NCI-H1436 treated with DMSO at 0.1 percent for 48 hours (cell line): ENCODE measurements at places on chromosomes 1 and 21.
A peak's percentile ranks its signal among the peaks of the same experiment; 100 is the strongest.

DNA sequence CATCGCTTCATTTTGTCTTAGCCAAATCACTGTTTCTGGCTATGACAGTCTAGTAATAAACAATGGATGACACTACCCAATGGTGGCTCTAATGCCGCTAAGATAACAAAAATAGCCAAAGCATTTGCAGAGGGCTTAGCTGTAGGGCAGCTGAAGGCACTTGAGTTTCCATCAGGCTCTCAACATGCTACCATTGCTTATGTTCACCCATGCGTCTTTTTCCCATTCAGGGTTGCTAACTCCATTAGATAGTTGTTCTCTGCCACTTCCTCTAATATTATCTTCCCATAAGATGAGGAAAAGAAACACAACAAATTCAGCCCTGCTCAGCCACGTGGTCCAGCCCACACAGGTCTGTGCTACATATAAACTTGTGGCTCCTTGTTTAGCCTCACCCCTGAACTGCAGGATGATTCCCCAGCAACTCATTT lies 159.6 kb downstream of the TOMM20 start:
- DNase-seq, result no peak

GRCh38 chr1:54835970-54836369 lies 34.8 kb upstream of the TTC22 start:
- no peak for DNase-seq

DNA sequence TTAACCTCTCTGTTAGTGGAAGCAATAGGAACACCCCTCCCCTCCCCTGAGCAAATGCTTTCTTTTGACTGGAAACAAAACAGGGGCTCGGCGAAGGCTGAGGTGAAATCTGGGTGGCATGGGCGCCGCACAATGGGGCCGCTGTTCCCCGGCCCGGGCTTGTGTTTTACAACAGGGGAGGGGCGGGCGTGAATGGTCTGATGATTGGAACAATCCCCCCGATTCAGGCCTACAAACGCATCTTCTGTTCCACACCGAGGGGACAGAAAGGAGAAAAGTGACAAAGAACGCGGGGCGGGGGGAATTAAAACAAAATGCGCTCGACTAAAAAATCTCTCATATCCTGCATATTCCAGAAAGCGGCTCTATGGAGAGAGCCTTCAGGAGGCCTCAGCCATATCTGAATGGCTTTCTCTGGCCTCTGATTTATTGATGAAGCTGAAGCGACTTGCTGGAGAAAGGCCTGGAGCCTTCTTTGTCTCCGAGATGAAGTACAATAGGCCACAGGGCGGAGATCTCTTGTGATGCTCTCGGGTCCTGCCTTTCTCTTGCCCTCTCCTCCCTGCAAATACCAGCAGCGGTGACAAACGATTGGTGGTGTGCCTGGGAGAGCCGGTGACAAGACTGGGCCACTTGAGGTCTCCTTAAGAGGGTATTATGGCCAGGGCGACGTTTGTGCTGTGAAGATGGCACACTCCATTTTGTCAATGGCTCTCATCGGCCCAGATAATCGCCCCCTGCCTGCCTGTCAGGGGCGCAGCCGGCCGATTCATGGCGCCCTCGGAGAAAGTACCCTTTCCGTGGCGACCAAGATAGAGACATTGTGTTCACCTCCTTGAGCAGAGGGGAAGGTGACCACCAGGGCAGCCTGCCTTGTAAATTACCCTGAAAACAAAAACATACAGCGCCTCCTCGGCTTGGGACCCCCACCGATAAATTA lies 47.1 kb upstream of the OLIG2 start:
- DNase-seq, result no peak

DNA sequence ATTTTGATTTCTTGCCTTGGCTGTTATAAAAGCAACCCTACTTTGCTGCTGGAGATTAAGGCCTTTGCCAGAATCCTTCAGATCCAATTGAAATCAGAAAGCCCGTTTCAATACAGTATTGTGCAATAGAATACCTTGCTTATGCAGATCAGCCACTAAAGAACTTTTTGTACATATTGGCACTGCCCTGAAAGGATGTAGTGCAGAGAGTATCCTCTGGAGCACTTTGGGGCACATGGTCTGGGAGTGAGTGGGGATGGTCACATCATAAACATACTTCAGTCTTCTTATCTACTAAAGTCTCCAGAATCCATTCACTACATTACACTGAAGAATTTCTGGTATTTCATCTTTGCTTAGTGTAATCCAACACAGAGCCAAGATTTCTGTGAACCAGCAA lies 189.0 kb downstream of the CENPF start:
- DNase-seq, result no peak

- no peak for DNase-seq
Observed at GRCh38 chr1:7196036-7196911, 411.0 kb downstream of the CAMTA1 start.

- DNase-seq, result no peak
Observed at GRCh38 chr1:220217383-220217988, 54.8 kb downstream of the RAB3GAP2 start.

GRCh38 chr1:98256700-98257099 lies 335.9 kb upstream of the DPYD start:
- DNase-seq, result no peak

- DNase-seq, result no peak
Observed at GRCh38 chr21:45309069-45309986, 21.6 kb upstream of the POFUT2 start.

DNA sequence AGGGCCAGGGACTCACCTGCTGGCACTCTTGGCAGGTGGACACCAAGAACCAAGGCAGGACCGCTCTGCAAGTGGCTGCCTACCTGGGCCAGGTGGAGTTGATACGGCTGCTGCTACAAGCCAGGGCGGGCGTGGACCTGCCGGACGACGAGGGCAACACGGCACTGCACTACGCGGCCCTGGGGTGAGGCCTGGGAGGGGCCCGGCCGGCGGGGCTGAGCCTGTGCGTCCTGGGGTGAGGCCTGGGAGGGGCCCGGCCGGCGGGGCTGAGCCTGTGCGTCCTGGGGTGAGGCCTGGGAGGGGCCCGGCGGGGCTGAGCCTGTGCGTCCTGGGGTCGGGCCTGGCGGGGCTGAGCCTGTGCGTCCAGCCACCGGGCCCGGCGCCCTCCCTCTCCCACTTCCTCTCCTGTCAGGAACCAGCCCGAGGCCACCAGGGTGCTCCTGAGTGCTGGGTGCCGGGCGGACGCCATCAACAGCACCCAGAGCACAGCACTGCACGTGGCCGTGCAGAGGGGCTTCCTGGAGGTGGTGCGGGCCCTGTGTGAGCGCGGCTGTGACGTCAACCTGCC lies 4.6 kb upstream of the MMP23B start:
- no peak for DNase-seq

DNA sequence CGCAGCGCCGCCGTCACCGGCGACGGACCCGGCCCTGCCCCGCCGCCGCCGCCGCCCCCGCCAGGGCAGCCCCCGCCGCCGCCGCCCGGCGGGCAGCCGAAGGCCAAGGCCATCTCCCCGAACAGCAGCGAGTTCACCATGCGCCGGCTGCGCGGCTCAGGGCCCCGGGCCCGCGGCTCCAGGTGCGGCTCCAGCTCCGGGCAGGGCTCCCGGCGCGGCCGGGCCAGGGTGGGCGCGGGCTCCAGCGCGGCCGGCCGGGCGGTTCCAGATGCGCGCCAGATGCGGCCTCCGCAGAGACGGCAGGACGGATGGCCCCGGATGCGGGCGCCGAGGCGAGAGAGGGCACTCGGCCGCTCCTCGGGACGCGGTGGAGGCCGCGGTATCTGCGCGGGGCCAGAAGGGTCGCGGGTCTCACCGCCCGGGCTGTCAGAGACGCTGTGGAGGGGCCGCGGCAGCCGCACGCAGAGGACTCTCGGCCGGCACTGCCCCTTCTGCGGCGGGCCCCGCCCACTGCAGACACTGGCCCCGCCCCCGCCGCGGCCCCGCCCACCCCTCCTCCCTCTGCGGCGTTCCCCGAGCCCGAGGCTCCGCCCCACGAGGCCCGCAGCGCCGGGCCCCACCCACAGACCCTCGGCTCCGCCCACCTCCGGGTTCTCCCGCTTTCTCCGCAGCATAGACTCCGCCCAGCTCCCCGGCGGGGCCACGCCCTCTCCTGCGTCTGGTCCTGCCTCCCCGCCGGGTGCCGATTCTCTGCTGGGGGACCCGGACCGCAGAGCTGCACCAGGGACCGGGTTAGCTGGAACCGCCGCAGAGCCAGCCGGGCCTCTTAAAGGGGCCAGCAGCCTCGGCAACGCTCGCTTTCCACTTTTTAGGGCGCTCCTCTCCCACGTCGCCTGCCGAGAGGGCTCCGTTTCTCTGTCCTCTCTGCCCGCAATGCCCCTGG lies at the start of gene IFFO2:
Gene IFFO2, minus strand, starts transcription at position 484 of the 943 bp plus-strand sequence. Its CDS starts 344 bp downstream, at position 140.
- DNase-seq, result peak; percentile 44

GRCh38 chr1:31784356-31785019 lies 20.3 kb upstream of the ADGRB2 start:
- no peak for DNase-seq

DNA sequence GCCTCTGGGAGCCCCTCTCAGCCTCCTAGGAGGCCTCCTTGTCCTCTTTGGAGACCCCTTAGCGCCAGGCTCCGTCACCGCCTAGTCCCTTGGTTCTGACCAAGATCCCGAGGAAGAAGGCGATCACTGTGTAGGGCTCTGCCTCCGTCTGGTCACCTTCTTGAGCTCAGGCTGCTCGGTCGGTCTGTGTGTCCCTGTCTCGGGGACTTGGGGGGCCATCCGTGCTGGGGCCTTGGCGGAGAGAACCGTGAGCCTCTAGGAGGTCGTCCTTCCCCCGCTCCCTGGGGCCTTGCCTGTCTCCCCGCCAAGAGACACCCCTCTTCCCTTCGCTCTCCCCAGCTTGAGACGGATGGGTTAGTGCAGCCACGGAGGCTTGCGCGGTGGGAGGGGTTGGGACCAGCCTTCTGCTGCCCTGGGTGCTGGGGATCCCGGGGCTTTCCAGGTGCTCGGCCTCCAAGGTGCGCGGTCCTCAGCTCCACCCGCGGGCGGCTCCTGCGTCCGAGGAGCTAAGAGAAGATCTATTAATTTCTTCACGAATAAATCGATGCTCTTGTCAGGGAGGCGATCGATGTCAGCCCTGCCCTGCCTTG lies 701 bp upstream of the INSRR start:
- no peak for DNase-seq

DNA sequence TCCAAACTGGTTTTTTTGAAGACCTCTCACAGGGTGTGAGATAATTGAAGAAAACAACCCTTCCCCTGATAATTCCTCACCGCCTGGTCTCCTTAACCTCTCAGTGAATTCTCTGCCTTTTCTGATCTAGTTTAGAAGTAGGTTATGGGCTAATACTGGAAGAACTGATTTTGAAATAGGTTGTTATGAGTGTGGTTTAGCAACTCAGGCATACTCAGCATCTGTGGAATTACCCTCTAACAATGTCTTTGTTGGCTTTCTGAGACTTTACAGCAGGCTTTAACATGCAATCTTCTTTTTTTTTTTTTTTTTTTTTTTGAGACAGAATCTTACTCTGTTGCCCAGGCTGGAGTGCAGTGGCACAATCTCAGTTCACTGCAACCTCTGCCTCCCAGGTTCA lies 10.3 kb upstream of the PLD5 start:
- no peak for DNase-seq
